SHP77 treated with DMSO at 0.1 percent for 48 hours (cell line): ENCODE measurements at places on chromosomes 13 and 19.

- no peak for DNase-seq
These were observed 278.8 kb downstream of the TSHZ3 start for GRCh38 chr19:31070146-31071065.

DNA sequence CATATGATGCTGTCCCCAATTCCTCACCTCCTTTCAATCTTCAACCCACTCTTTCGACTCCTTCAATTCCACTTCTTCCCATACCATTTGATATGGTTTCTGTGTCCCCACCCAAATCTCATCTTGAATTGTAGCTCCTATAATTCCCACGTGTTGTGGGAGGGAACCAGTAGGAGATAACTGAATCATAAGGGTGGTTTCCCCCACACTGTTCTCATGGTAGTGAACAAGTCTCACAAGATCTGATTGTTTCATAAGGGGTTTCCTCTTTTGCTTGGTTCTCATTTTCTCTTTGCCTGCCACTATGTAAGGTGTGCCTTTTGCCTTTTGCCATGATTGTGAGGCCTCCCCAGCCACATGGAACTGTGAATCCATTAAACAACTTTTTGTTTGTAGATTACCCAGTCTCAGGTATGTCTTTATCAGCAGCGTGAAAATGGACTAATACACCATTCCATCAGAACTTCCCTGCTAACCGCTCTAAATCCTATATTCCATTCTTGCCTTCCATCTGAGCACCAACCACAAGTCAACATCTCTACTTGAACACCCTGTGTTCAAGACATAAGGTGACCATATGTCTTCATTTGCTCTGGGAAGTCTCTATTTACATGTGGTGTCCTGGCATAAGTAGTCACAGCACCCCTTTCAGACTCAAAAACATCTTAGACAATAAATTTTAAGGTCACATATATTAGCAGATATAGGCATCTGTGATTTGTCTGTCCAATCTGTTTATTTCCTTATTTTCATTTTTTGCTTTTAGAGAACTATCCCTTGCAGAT lies 122.9 kb downstream of the TSHZ3 start:
- DNase-seq = no peak

DNA sequence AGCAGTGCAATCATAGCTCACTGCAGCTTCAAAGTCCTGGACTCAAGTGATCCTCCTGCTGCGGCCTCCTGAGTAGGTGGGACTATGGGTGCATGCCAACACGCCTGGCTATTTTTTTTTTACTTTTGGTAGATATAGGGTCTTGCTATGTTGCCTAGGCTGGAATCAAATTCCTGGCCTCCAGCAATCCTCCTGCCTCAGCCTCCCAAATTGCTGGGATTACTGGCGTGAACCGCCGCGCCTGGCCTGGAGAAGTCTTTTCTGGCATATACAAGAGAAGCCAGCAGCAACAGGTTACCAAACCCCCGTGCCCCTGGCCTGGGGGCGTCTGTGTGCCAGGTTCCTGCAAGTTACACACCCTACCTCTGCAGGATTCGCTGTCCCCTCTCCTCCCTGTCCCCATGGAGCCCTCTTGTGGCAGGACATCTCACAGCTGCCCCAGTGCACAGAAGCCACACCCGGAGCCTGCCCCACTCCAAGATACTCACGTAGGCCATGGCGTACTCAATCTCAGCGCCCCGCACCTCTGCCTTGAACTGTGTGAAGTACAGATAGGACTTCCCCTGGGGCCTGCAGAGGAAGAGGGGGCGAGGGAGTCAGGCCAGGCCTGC lies 9.9 kb downstream of the MYDGF start:
- no peak for DNase-seq

- no peak for DNase-seq
These were observed 43.4 kb upstream of the MAP3K10 start for GRCh38 chr19:40147693-40148347.

DNA sequence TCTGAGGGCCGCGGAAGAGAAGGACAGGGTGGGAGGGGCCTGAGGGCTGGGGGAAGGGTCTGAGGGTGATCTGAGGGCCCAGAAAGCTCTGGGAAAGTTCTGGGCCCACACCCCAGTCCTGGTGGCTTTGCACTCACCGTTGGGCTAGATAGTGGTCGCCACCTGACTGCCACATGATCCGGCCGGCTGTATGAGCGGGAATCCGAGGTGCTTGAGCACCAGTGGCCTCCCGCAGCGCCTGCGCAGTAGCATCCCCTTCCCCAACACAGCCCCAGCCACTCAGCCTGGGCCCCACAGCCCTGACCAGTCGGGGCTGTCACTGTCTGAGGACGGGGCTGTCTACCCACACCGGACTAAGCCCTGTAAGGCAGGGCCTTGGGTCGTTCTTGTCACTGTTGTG lies 15.0 kb downstream of the PRODH2 start:
- no peak for DNase-seq
